T-cell (primary cell): ENCODE measurements at places on chromosomes 4 and X.

DNA sequence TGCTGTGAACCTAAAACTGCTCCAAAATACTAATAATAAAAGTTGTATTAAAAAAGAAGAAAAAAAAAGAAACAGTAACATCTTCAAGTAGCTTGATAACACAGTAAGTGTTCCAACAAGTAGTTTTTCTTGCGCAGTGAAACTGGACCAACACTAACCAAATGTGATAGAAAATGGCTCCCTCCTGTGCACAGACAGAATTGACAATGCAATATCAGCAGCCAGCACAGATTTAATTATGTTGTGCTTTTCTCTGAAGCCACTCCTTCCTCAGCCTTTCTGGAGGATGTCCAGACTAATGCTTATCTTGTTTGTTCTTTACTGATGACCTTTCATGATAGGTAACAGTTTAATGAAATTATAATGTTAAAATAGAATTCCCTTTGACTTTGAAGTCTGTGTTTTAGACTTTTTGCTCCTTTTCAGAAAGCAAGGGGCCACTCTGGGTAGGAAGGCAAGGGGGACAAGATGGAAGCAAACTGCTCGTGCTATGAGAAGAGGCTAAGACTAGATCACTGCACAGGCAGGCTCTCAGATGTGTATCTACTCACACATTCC is 147.1 kb upstream of the RPL34 start:
- DNase-seq = no peak

- DNase-seq = no peak
Measured at GRCh38 chr4:2888886-2889285, 45.2 kb downstream of the ADD1 start.

GRCh38 chr4:155060873-155061272 is 147.6 kb upstream of the NPY2R start:
- no peak for DNase-seq

DNA sequence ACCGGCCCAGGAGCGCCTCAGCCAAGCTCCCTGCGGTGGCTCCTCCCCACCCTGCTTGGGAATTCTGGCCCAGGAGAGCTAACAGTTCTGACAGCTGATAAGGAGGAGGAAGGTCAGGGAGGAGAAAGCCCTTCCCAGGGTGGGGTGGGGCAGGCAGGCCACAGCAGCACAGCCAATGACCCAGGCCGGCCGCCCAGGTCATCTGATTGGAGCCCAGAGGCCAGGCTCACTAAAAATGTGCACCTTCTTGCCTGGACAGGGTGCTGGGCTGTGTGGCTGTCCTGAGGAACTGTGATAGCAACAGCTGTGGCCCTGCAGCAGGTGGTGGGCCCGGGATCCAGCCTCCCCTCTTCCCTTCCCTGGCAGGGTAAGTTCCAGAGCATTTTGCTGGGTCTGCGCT is 17.2 kb upstream of the SH3TC1 start:
- DNase-seq = no peak

- no peak for DNase-seq
Measured at GRCh38 chr4:53477038-53477565, 99.7 kb downstream of the FIP1L1 start.

DNA sequence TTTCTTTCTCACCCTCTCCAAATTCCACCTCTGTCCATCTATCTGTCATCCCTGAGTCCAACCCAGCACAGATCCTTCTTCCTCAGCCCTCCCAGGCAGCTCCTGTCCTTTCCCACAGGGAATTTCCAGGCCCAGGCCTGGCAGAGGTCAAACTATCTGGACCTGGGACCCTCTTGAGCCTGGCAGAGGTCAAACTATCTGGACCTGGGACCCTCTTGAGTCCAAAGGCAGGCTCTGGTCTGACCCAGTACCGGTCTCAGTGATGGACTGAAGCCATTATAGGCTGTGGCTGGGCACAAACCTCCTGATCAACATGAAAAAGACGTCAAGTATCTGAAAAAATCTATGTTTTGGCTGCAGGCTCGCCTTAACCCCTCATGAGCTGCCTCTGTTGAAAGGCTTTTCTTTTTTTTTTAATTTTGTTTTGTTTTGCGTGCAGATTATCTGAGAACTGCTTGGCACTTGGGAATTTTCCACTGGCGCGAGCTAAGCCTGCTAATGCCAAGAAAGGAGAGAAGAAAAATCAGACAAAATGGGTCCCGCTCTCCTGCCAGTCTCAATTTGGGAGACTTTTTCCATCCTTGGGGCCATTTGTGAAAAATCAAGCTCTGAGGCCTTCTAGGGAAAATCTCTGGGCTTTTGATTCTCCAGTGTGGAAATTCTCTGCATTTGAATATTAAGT is 31.2 kb downstream of the MSX1 start:
- DNase-seq = no peak

- DNase-seq = no peak
Measured at GRCh38 chrX:44747969-44748368, 95.9 kb upstream of the DUSP21 start.

DNA sequence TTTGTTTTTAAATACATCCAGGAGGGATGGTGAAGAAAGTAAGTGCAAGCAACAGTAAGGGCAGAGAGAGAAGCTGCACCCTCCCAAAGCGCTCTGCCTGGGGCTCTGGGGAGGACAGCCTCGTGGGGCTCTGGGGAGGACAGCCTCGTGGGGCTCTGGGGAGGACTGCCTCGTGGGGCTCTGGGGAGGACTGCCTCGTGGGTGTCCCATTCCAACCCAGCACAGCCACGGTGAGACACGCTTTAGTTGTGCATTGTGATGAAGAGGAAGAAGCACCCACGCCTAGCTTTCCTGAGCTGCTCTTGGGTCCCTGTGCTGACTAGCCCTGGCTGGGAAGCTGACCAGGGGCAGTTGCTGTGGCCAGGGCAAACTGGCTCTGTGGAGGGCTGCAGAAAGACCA is 43.1 kb upstream of the SLC25A4 start:
- DNase-seq = no peak

DNA sequence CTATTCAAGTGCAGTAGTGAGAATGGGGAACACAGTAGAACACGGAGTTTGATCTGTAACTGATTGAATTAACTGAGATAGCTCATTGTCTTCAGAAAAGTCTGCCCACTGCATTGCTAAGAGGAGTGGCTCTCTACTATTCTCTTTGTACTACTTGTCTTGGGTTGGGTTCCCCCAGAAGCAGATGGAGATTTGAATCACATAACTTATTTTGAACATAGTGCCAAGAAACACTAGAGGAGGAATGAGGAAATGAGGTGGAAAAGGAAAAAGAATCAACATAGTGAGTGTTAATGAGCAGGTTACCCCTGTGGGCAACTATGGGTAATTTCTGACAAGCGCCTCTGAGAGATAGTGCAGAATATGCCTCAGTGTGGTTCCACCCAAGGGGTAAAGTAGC is 362.7 kb downstream of the STIM2 start:
- DNase-seq = no peak

DNA sequence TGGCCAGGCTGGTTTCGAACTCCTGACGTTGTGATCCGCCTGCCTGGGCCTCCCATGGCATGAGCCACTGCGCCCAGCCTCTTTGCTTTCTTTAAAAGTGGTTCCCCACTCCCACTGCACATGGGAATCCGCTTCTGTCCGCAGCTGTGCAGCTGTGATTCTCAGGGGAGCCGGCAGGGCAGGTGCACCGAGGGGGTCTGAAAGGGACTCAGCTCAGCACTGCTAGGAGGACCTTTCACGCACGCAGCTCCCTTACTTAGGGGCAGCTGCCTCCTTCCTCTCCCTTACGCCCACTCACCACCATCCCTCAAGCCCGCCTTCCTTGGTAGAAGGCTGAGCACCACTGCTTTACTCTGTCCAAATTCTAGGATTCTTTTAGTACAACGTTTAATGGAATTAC is 40.4 kb upstream of the CYP4V2 start:
- DNase-seq = no peak

- DNase-seq = no peak
Measured at GRCh38 chr4:153645183-153645582, 38.9 kb upstream of the TLR2 start.

DNA sequence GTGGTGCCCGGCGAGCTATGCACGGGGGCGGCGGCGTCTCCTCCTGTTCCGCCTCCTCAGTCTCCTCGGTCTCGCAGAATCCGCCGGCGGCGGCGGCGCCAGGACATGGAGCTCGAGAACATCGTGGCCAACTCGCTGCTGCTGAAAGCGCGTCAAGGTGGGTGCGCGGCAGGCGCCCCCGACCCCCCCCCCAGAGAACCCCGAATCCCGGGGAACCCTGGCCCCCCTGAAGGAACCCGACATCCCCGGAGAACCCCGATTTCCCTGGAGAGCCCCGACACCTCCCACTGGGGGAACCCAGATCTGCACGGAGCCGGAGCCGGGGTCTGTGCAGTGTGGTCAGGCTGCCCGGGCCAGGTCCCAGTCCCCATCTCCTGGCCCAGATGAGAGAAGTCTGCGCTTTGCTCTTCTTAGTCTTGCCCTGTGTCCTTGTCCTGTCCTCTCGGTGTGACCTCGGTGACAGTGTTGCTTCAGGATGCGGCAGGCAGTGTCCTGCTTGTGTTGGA is 648 bp downstream of the GRK4 start:
- no peak for DNase-seq

DNA sequence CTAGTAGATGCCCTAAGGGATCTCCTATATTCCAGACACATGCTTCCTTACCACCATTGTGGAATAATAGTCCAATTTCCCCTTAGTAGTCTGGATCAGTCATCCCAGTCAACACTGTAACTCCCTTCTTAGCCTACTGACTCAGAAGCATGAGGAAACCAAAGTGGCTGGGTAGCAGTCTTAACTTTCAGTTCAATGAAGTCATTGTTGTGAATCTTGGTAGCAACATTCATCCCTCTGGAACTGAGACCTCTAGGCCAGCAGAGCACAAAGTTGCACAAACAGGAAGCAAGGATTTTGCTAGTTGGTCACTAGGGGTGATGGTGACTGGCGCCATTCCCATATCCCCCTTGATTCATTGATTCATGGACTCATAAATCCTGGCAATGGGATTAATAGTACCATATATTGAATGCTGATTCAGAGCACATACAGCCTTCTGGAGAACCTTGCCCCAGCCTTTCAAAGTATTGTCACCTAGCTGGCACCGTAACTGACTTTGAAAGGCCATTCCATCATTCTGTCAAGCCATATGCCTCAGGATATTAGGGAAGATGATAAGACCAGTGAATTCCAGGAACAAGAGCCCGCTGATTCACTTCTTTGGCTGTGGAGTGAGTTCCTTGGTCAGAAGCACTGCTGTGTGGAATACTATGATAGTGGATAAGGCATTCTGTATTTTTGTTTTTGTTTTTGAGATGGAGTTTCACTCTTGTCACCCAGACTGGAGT is 19.7 kb upstream of the GPAT3 start:
- DNase-seq = no peak

GRCh38 chrX:28659269-28659668 is 72.0 kb downstream of the IL1RAPL1 start:
- DNase-seq = no peak

DNA sequence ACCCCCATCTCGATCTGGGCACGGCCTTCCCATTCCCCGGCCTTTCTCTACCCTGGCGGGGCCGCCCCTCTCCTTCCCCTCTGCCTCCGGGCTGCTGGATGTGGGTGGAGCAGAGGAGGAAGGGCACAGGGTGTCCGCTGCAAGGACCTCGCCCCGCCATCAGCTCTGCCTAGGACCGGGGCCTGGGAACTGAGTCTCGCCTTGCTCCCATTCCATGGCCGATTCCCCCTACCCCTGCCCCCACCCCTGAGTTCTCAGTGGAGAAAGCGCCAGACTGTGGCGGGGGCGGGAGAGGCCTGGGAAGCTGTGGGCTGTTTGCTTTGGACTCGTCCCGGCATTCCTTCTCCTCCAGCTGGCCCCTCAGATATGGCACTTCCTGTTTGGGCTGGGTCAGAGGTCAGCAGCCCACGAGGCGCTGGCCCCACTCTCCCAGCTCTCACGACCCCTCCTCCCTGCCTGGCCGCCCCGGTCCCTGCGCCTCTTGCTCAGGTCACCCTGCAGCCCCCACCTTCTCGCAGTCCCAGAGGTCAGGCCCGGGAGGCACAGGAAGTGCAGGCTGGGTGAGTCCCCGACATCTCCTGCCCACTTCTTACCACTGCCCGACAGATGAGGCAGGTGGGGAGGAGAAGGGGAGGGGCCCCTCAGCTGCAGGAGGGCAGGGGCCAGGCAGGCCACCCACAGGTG is 6.4 kb upstream of the BGN start:
- DNase-seq = no peak

GRCh38 chr4:57605376-57605775 is 495.2 kb upstream of the IGFBP7 start:
- DNase-seq = no peak

GRCh38 chr4:3821580-3822229 is 55.5 kb downstream of the ADRA2C start:
- no peak for DNase-seq

GRCh38 chr4:151093203-151093602 is 6.2 kb upstream of the RPS3A start:
- no peak for DNase-seq

DNA sequence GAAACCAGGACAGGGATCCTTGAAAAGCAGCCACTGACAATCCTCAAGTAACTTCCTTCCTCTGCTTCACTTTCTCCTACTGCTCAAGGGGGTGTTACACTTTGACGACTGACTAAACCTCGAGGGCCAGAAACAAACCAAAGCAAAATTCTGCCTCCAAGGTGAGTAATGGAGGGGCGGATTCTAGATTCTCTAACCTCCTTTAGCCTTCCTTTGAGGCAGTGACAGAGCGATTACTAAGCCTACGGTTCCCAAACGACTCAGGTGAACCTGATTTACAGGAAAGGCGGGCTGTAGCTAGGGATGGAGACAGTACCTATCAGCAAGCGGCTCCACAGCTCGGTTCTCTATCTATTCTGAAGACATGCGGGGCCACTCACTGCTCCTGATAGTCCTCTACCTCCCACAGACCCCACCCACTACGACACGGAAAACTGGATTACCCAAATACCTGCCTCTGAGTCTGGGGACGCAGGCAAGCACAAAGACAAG is 487 bp downstream of the TBCK start:
- DNase-seq = peak; percentile 24

- DNase-seq = no peak
Measured at GRCh38 chr4:156969911-156970310, 1.7 kb downstream of the PDGFC start.

DNA sequence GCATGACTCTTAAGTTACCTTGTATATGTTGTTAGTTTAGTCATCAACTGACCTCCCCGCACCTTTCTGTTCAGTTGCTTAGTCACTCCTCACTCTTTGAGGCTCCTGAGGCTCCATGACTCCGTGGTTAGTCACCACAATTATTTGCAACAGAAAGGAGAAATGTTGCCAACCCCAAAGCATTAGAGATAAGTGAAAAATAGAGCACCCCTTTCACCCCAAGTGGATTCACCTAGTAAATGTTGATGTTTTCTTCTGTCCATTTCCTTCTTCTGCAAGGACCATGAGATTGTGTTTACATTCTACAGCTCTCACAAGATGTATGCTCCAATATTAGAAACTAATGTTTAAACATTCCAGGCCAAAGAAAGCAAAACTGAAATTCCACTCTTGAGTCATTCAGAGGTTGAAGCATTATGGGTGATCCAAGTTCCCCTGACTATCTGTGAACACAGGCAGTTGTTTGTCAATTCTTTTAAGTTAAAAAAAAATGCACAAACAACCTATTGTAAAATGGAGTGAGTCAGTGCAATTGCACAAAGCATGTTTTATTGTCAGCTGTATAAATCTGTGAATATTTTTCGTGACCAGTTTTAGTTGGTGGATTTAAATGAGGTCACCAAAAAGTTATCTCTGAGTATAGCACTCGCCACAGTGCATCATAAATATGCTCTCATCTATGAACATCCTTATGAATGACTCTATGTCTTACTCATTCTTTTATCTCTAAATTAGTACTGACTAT is 552.4 kb upstream of the MAGEB2 start:
- no peak for DNase-seq
